ENCODE measurements at places on chromosomes 16 and 17. TPM values are rescaled to one million over a fixed set of nuclear protein-coding genes. Genes with fewer than 3 reads are reported as not detected.

Gene TPSD1
- 0.57 TPM for total RNA-seq

Gene MT1E
- total RNA-seq = 379 TPM

Gene DLX3
- not detected for total RNA-seq

Gene ITGAD
- not detected for total RNA-seq

Gene PYY
- total RNA-seq = not detected

GRCh38 chr16:80889779-80890359, 85.5 kb upstream of the CDYL2 start:
- no peak for DNase-seq

GRCh38 chr16:69237296-69237695, 50.3 kb downstream of the SNTB2 start:
- DNase-seq = no peak

DNA sequence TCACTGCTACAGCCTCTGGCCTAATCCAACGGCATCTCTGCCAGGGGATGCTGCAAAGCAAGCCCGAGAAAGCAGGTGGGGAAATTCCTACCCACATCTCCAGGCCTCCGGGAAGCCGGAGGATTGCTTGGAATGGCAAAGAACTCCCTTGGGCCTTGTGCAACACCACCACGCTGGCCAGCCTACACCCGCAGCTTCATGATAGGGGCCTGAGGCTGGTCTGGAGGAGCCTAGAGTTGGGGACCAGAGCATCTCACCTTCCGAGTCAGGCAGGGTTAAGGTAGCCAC, 20.3 kb downstream of the GGA3 start:
- no peak for DNase-seq

DNA sequence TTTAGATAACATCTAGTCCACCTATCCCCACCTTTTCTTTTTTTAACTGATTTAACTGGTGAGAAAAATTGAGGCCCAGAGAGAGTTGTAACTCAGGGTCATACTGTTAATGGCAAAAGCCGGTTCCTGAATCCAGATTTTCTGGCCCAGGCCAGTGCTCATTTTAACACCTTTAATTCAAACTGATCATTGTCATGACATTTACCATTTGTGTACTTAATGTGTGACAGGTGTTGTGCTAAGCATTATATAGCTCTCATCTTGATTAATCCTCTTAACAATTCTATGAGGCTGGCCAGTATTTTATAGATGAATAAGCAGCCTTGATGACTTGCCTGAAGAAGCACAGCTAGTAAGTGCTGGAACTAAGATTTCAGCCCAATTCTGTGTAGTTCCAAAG, 14.4 kb downstream of the RHOT1 start:
- DNase-seq = no peak

DNA sequence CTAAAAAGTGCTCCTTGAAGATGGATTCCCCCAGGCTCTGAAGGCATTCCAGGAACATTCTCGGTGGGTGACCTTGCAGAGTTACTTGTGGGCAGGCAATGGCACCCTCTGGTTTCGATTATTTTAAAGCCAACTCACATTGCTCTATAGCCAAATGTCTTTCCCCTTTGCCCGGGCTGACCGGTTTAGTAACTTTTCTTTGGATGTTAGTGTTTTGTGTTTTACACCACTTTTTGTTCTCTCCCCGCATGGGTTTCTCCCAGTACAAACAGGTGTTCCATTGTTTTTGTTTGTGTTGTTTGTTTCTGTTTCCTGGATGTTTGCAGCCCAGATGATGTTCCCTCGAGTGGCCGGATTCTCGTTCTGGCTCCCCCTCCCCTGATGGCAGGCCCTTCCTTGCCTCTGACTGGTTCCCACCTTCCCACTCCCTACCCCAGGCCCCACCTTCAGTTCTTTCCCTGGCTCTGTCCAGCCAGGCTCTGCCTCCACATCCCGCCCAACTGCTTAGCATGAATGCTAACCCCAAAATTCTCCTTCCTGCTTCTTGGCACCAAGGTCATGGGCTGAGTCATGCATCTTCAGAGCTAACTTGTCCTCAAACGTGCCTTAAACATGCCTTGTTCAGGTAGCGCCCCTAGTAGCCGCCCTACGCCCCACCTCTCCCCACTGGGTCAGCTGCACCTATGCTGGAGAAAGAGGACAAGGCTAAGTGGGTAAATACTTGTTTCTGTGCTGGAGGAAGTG, 40.6 kb downstream of the ELAC2 start:
- DNase-seq = peak; percentile 59

GRCh38 chr17:17535957-17536356, 39.8 kb upstream of the RASD1 start:
- no peak for DNase-seq

GRCh38 chr17:6045621-6046357, 24.4 kb upstream of the WSCD1 start:
- DNase-seq = no peak

DNA sequence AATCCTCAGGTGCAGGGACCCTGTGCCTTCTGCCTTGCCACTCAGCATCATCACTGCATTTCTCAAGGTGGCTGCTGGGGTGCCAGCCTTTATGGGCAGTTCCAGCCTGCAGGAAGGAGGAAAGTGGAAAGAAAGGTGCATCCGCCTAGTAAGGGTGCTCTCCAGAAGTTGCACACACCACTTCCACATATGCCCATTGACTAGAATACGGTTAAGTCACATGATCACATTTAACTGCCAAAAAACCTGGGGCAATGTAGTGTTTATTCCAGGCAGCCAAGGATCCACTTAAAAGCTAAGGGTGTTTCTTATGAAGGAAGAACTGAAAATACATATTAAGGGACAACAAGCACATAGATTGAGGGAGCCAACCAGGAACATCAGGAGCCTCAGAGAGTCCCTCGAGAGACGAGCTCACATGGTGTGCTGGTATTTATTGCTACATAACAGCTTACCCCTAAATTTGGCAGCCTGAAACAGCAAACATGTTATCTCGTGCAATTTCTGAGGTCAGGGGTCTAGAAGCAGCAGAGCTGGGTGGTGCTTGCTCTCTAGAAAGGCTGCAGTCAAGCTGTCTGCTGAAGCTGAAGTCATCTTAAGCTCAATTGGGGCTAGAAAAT, 52.0 kb upstream of the MMP2 start:
- DNase-seq = no peak

DNA sequence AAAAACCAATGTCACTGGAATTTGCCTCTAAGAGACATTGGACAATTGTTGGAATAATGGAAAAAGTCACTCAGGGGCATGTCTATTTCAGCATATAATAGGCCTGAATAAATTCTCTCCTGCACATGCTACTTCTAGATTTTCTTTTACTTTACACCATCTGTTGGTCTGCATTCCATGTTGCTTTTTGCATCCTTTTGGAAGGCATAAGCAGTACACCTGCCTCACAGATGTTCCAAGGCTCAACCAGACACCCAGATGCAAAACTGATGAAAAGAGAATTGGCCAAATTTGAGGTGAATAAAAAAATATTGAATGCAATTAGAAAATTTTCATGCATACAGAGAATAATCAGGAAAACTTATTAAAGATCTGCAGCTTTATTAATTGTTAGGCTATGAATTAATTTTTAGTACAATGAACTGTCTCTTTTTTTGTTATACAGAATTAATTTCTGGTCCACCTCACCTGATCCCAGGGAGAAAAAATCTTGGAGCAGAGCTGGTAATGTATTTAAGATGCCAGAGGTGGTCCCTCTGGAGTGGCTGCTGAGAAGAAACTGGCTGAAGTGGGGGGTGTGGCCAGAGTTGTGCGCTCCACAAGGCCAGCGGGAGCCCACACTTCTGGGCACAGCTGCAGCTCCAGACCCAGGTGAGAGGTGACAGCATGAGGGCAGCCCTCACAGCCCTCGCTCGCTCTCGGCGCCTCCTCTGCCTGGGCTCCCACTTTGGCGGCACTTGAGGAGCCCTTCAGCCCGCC, 778.6 kb downstream of the CDH11 start:
- DNase-seq = no peak

DNA sequence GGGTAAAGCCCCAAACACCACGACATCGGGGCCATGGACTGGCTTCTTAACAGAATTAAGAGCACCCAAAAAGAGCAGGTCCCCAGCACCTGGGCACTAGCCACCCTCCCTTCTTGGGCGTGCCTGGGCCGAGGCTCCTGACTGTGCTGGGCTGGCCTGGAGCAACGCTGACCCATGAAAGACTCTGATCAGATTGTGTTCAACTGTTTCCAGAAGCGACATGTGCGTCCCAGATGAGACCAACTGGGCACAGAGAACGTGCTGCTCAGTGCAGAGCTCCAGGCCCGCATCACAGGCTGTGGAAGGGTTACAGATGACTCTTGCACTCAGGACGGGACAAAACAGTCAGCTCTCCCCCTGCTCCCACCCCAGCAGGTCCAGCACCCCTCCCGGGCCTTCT, 100.7 kb downstream of the KCNJ12 start:
- DNase-seq = no peak

GRCh38 chr16:483341-484075, 44.0 kb upstream of the CAPN15 start:
- no peak for DNase-seq

DNA sequence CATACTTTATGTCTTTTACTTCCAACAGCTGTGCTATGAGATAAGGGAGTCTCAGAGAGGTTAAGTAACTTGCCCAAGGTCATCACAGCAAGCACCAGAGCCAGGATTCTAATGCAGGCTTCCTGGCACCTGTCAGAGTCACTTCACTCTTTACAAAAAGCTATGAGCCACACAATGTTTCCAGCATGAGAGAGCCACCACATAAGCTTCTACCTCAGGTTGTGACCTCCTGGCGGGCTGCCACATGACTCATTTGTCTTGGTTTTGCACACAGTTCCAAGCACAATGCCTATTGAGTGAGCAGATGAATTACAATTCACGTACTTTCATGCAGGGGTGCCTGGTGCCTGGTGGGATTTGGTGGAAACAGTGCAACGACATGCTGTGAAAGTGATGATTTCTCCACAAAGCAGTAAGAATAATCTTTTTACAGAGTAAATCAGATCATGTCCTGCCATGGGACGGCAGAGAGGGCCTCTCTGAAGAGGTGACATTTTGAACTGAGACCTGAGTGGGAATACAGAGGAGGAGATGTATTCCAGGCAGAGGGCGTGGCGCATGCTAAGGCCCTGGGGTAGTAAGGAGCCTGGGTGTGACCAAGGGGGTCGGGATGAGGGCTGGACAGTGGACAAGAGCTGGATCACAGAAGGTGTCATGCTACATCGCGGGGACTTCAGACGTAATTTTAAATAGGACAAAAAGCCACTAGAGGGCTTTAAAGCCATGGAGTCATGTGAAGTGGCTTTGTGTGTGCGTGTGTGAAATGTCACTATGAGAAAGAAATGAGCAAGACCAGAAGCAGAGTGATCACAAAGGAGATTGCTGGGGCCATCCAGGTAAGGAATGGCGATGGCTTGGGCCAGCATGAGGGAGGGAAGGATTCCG, 53.4 kb downstream of the CACNG3 start:
- DNase-seq = no peak

DNA sequence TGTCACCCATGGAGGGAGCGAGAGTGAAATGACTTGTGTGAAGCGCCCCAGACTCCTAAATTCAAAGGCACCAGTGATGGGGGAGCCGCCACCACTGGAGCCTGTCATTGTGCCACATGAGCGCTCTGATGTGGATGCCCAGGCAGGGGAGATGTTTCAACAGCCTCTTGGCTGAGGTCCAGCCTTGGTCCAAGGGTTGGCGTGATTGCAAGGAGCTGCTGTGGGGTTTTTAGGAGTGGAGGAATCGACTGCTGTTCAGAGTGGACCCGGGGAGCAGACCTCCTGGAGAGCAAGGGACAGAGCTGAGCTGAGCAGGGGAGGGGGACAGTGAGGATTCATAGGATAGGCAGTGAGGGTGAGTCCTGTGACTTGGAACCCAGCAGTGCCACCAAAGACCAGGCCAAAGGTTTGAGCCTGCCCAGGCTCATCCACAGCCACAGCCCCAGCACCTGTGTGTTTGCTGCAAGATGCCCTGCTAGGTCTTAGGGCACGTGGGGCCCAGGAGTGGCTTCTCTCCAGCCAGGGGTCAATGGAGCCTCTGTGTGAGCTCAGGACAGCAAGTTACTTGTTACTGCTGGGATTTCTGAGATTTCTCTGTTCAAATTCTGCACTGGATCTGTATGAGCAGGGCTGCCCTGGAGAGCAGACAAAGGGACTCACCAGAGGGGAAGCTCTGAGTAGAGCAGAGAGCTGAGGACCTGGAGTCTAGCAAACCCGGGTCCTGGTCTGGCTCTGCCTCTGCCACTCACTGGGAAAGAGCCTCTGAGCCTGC, 20.3 kb downstream of the RHBDL3 start:
- DNase-seq = no peak

GRCh38 chr16:86925067-86925791, 346.9 kb downstream of the FOXL1 start:
- peak; percentile 79 for DNase-seq

- DNase-seq = no peak
Measured at GRCh38 chr16:280991-281659, 734 bp downstream of the ARHGDIG start.

DNA sequence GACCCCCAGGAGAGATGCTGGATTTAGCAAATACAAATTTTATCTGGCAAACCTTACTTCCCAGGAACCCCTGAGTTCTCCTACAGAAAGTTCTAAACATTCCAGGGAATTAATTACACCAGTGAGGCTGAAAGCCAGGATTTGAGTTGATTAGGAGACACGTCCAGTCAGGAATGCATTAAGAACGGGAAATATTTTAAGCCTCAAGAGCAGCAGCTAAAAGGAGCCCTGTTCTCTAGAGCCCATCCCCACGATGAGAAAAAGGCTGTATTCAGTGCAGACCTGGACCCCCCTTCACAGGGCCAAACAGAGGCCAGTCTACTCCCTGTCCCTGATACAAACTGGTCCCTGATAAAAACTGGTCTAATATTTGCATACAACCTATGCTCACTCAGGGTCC, 55.0 kb downstream of the VAT1L start:
- DNase-seq = no peak

DNA sequence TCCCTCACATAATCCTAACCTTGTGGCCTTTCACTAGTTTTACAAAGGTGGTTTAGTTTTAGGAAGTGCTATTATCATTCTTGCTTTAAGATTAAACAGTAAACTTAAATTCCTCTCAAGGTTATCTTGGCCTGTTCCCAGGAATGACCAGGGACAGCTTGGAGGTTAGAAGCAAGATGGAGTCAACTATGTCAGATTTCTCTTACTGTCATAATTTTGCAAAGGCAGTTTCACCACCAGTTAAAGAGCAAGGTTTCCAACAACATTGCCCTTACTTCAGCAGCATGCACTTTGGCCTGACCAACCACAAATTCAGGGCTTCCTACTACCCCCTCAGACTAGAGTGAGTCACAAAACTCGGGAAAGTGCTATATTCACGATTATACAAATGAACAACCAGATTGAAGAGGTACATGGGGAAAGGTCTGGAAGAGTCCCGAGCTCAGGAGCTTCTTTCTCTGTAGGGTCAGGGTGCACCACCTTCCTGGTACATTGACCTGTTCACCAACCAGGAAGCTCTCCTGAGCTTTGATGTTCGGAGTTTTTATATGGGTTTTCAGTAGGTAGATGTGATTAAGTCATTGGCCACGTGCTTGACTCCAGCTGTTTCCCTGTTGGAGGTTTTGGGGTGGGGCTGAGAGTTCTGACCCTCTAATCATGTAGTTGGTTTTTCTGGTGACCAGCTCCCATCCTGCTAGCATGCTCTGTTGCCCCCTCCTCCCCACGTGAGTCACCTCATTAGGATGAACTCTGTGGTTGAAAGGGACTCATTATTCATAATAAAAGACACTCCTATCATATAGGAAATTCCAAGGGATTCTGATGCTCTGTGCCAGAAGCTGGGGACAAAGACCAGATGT, 19.4 kb downstream of the RHOT1 start:
- no peak for DNase-seq

- DNase-seq = no peak
Measured at GRCh38 chr17:82059272-82060000, 6.2 kb downstream of the DUS1L start.
